ENCODE measurements at places on chromosomes 3 and 15.

- no peak for DNase-seq
Measured at GRCh38 chr3:25823314-25823713, 33.4 kb downstream of the OXSM start.

GRCh38 chr15:83767741-83768140 is 113.8 kb downstream of the ADAMTSL3 start:
- no peak for DNase-seq

DNA sequence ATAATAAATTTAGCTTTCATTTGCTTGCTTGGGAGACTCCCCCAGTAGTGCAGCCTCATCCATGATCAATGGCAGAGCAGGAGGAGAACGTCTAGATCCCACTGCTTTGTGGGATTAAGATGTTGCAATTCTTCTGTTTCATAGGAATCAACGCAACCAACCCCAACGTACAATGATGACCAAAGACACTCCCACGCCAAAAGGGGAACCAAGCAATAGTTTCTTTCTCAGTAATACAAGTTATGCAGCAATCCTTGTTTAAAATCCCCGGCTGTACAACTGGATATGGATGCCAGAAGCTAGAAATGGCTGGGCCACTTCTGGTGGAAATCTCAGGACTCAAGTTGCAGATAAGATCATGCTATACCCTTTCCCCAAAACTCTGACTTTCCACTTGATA is 411.2 kb downstream of the VPS13C start:
- DNase-seq, result no peak

DNA sequence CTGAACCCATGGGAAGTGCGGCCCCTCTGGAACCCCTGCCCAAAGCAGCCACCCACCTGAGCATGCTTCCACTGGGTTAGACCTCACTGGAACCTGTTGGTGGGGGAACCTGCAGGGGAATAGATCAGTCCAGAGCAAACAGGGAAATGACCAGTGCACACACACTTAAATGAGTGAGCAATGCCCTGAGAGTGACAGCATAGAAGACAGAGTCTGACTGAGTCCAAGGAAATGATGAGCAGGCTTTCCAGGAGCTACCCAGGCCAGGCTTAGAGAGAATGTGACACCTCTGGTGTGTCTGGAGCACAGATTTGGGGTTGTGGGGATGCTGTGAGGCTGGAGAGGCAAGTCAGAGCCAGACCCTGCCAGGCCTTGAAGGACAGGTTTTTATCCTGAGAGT is 28.5 kb downstream of the PLA1A start:
- no peak for DNase-seq

- DNase-seq, result no peak
Measured at GRCh38 chr3:177529071-177529550, 331.8 kb upstream of the TBL1XR1 start.

GRCh38 chr3:7204848-7205156 is 343.9 kb downstream of the GRM7 start:
- no peak for DNase-seq

DNA sequence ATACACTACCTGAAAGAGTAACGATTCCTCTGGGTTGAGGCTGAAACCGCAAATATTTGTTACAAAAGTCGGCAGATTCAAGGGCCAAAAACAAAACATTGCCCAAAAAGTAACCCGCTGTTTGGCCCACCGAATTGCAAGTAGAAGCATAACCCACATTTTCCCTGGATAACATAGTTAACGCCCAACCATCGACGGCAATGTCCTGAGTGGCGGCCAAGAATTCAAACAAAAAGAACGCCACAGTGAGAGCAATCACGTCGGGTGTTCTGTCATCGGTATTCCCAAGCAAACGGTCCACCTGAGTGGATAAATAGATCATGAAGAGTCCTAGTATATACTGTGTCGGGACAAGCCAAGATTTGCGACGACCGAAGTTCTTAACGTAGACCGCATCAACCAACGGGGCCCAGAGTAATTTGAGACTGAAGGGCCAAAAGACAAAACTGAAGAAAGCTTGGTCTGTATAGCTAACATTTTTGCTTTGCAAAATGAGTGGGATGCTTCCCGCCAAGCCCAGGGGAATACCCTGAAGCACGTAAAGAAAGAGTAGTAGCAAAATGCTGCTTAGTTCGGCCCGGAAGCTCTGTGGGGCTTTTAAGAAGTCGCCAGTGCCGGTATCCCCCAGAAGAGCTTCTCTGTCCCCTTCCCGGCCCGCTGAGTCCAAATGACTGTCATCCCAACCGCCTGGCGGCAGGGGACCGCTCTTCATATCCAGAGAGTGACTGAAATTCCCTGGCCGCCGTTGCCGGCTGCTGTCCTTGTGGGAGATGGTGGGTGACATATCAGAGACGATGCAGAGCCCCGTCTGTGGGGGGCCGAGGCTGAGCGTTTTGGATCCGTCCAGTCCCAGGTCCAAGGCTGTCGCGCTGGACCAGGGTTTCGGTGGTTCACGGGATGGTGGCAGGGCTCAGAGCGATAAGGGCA is 750 bp downstream of the SLC33A1 start:
- DNase-seq, result no peak

GRCh38 chr15:33084661-33085060 is 109.9 kb downstream of the FMN1 start:
- no peak for DNase-seq

- DNase-seq, result no peak
Measured at GRCh38 chr3:111415018-111415417, 127.0 kb upstream of the CD96 start.
